Activated CD4-positive, alpha-beta T cell treated with anti-CD3 and anti-CD28 coated beads, Interleukin-10, Interleukin-2, amounts not matched to agents 100 ng/mL and 50 ng/mL, durations not matched to agents 16 hours and 8 hours (primary cell): ENCODE measurements at places on chromosomes 7 and 10.

GRCh38 chr10:55203319-55203718, 402.3 kb upstream of the PCDH15 start:
- DNase-seq, result no peak

- DNase-seq, result no peak
Observed at GRCh38 chr7:1815051-1815481, 145.0 kb downstream of the ELFN1 start.

DNA sequence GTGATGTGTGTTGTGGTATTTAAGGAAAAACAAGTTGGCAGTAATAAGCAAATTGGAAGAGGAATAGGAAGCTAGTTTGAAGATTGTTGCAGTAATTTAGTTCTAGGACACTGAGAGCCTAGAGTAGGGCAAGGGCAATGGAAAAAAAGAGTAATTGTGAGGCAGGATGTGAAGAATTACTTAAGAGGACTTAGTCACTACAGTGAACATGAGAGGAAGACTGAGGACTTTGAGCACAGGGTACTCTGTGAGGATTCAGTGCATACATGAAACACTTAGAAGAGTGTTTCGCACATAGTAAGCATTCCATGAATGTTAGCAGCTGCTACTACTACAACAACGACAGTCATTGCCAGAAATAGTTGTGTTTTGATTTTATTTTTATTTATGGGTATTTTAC, 30.9 kb upstream of the DKK1 start:
- DNase-seq, result no peak

GRCh38 chr10:78968300-78968942, 100.3 kb upstream of the ZMIZ1 start:
- DNase-seq, result no peak

- no peak for DNase-seq
Observed at GRCh38 chr10:70932392-70933196, 44.2 kb upstream of the PCBD1 start.

GRCh38 chr7:124728610-124729009, 37.0 kb downstream of the GPR37 start:
- DNase-seq, result no peak

DNA sequence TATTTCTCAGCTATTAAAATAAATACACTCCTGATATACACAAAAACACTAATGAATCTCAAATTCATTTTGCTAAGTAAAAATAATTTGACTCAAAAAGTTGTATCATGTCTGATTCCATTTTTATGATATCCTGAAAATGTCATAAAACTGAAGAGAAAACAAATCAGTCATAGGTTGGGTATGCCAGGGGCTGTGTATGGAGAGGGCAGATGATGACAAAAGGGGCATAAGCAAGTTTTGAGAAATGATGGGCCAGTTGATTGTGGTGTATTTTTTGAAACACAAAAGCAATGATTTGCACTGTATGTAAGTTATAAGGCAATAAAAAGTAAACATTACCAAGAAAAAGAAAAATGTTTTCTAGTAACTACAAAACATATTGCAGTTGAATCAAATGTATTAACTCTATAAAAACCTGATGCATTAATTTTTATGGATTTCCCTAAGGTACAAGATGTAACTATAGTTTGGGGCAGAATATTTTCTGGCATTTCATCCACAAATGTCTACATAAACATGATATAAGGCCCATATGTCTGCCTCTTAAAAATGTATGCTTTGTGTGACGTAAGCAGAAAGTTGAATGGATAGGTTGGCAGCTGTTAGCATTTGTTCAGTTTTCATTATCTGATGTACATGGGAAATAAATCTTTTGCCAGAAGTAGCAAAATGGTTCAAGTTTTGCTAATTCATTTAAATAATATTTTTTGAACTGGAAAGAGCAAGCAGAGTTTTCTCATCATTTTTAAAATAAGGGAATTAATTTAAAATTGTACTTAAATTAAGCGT, 35.1 kb upstream of the ING3 start:
- no peak for DNase-seq

- no peak for DNase-seq
Observed at GRCh38 chr7:24291271-24291670, 7.3 kb downstream of the NPY start.

GRCh38 chr7:45684910-45685618, 110.9 kb downstream of the ADCY1 start:
- no peak for DNase-seq

- DNase-seq, result no peak
Observed at GRCh38 chr7:36315309-36315944, 74.2 kb upstream of the ANLN start.

- DNase-seq, result no peak
Observed at GRCh38 chr10:97204826-97205679, 19.3 kb upstream of the SLIT1 start.

GRCh38 chr7:22406715-22407114, 49.8 kb upstream of the RAPGEF5 start:
- DNase-seq, result no peak

- no peak for DNase-seq
Observed at GRCh38 chr10:114749510-114749909, 72.1 kb upstream of the FHIP2A start.

- DNase-seq, result no peak
Observed at GRCh38 chr7:70156057-70156456, 557.8 kb downstream of the AUTS2 start.

GRCh38 chr7:155868955-155869783, 56.9 kb upstream of the SHH start:
- DNase-seq, result no peak

- no peak for DNase-seq
Observed at GRCh38 chr7:40598915-40599314, 464.1 kb downstream of the SUGCT start.

DNA sequence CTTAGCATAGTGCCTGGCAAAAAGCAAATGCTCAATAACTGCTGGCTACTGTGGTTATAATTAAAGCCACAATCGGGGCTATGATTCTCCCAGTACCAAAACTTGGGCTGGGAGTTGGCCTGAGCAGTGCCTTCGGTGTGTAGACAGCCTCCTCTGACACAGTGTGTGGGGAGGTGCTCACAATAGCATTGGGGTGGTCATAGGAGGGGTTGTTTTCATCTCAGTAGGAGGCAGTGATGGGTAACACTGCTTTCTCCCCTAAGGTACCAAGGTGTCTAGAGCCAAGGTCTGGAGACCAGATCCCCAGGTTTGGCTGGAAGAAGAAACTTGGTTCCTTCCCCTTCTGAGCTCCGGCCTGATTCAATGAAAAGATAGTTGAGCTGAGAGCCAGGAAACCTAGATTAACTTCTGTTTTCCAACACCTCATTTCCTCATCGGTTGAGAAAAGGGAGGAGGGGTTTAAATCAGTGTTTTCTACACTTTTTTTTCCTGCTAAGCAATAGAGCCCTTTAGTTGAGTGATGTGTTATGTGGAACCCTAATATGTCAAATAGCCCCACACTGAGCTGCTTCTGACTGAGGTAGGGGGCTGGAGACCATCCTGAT, 68.2 kb downstream of the LRMDA start:
- no peak for DNase-seq

DNA sequence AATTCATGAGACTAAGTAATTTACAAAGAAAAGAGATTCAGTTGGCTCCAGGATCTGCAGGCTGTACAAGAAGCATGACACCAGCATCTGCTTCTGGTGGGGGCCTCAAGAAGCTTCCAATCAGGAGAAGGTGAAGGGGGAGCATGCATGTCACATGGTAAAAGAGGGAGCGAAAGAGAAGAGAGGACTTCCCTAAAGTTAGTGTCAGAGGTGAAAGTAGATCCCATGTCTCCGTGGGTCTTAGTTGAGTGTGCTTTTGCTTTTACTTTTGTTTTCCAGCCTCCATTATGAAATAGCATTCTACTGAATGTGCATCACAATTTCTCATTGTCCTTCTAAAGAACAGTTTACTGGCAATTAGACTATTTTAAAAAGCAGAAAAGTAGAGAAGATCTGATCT, 213.6 kb upstream of the FZD1 start:
- no peak for DNase-seq

DNA sequence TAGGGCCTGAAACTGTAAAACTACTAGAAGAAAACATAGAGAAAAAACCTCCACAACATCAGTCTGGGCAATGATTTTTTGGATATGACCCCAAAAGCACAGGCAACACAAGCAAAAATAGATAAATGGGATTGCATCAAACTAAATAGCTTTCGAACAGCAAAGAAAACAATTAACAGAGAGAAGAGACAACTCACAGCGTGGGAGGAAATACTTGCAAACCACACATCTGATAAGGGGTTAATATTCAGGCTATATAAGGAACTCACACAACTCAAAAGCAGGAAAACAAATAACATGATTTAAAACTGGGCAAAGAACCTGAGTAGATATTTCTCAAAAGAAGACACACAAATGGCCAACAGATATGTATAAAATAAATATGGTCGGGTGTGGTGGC, 7.7 kb upstream of the GSTK1 start:
- DNase-seq, result no peak

- no peak for DNase-seq
Observed at GRCh38 chr10:62016623-62017490, 115.4 kb downstream of the ARID5B start.

- DNase-seq, result no peak
Observed at GRCh38 chr10:11073410-11073809, 55.7 kb downstream of the CELF2 start.

DNA sequence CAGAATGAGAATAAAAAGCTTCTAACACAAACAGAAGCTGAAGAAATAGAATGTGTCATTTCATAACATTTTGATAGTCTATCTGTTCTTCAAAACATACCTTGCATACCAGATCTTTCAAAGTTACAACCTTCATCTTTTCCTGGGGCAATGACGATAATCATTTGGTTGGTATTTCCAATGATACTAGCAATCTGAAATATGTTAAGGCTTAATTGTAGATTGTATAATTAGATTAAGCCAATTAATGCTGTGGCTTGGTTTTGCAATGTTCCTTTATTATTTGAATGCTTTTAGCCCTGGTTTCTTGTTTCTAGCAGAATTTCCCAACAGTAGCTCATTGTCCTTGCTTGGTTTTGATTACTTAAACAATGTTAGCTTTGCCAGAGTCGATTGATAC, 84.6 kb downstream of the CABCOCO1 start:
- DNase-seq, result no peak

DNA sequence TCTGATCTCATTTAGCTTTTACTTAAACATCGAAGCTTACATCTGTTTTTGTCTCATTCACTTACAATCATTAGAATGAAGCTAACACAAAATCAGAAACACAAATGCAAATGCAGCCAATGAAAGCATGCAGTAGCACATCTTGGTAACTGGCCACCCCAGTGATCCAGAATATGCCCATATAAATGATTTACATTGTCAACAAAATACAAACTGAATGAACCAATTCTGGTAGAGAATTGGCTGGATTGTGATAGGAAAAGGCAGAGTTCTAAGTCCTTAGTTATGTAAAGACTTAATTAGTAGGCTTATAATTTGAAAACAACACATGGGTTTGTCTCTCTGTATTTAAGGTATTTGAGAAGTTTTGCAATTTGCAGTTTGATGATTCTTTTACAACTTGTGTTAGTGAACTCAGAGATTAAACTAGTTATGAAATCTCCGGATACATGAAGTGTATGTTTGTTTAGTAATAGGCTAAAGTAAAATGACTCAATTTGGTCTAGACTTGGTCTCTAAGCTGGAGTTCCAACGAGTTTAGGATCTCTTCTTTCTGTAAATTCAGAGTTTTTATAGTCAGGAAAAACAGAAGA, 21.2 kb downstream of the TECTB start:
- no peak for DNase-seq

DNA sequence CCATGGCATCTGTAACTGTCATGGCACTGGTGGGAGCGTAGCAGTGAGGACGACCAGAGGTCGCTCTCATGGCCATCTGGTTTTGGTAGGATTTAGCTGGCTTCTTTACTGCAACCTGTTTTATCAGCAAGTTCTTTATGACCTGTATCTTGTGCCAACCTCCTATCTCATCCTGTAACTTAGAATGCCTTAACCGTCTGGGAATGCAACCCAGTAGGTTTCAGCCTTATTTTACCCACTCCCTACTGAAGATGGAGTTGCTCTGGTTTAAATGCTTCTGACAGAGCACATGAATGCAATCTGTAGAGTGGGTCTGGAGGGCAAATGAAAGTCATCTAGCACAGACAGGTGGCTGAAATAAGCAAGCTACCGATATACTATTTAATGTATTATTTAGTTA, 55.3 kb upstream of the OPN4 start:
- no peak for DNase-seq

GRCh38 chr10:78944723-78945312, 123.9 kb upstream of the ZMIZ1 start:
- DNase-seq, result no peak

GRCh38 chr7:30310674-30311362, 26.4 kb downstream of the ZNRF2 start:
- DNase-seq, result no peak

DNA sequence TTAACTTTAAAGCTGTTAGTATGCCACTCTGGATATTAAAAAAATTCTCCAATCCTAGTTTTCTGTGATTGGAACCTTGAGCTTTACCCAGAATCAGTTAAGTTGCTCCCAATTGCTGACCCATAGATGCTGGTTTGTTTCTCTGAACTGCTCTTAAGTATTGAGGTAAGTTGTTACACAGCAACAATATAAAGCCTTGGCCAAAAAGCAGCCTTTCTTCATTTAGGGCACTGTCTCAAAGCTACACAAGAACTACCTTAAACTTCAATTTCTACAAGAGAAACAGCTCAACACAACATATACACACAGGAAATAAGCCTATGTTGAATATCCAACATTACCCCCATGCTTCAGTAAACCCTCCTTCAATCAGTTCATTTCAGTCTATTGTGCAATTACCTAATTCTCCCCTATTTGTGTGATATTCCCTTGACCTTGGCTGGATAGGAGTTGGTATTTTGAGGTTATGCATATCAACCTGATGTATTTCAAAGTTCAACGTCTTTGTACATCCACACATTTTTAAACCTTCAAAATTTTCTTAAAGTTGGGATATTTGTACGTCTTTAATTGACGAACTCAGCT, 11.5 kb downstream of the HNRNPA2B1 start:
- no peak for DNase-seq

DNA sequence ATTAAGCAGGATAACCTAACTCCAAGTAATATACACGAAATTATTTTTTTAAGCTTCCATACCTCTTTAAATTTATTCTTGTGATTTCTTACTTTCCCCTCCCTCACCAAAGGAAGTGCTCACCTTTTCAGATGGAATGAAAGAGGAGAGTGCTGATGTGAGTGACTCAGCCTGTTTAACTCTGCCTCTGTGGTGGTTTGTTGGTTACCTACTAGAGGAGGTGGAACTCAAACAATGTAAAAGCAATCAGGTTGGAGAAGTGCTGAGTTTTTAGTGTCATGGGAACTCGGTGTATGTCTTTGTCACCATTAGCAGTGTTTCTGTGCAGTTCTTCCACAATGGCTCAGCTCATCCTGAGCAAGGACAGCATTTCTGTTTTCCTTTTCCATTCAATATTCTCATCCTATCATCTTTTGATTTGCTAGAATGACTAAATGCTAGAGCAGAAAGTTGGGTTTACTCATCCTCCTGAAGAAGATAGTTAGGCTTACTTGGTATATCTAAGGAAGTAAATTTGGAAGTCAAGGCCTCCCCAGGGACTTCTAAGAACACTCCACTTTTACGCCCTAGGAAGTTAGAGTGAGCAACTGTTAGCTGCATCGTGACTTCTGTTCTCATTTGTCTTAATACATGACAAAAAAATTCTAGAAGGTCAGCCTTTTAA, 6.0 kb downstream of the ADD3 start:
- DNase-seq, result peak; percentile 56
